ENCODE measurements at places on chromosomes 6 and 20. TPM values are rescaled to one million over a fixed set of nuclear protein-coding genes. Genes with fewer than 3 reads are reported as not detected.
A peak's percentile ranks its signal among the peaks of the same experiment; 100 is the strongest.

GRCh38 chr6:87487555-87487954, 14.8 kb downstream of the SLC35A1 start:
- H3K4me3 ChIP-seq: no peak overlapping the region
- H3K27me3 ChIP-seq: no peaks in the 10 kb centered on the region
- H3K4me1 ChIP-seq: peaks cover 9% of the 10 kb centered on the region
- no peak overlapping the region for H3K27ac ChIP-seq
- peaks cover 5% of the 10 kb centered on the region for H3K36me3 ChIP-seq

DNA sequence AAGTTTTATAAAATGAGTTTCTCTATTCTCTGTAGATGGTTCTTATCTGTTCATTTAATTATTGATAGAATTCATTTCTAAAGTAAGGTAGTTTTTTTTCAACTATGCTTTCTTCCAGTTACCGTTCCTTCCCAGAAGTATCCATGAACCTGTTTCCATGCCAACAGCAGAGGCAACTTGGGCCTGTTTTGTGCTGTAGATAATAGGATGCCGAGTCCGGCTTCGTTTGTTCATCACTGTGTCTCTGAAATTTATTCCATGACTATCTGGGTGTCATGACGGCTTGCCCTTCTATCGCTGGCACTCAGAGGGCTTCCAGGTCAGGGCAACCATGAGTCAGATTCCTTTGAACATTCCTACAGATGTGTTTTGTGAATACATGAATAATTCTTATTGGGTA, 190.4 kb downstream of the SYNDIG1 start:
- H3K4me3 ChIP-seq: no peak overlapping the region
- H3K27me3 ChIP-seq: no peaks in the 10 kb centered on the region
- H3K4me1 ChIP-seq: peaks cover 41% of the 10 kb centered on the region
- no peak for DNase-seq

- H3K36me3 ChIP-seq: no peaks in the 10 kb centered on the region
- H3K27ac ChIP-seq: peak overlapping the region; percentile 86
- H3K4me3 ChIP-seq: peak overlapping the region; percentile 84
Measured at GRCh38 chr6:1624058-1624850, 14.5 kb downstream of the FOXC1 start.

POLR3F gene
- 8.1 TPM for total RNA-seq

C20orf96 gene
- 12.1 TPM for total RNA-seq

FAM229B gene
- total RNA-seq: 27.9 TPM
